ENCODE measurements at places on chromosomes 13 and 19.
A peak's percentile ranks its signal among the peaks of the same experiment; 100 is the strongest.

- DNase-seq = no peak
Measured at GRCh38 chr13:74761801-74762757, 627.9 kb upstream of the KLF12 start.

GRCh38 chr19:737591-738093 is 13.3 kb upstream of the MISP start:
- peak; percentile 68 for DNase-seq

DNA sequence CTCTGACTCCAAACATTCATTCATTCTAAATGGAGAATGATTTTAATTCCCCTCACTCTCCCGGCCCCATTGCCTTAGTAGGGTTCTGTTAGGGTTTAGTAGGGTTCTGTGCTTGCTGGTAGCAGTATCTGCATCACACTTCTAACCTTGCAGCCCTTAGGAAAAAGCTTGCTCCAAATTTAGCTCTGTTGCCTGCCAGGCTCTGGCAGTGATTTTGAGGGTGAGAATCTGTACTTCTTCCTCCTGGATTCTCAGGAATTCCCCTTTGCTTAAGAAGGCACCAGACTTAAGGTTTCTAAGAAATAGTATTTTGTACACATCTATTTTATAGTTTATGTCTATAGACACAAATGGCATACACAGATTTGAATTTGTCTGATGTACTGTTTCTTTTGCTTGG is 14.7 kb downstream of the B3GLCT start:
- DNase-seq = no peak

DNA sequence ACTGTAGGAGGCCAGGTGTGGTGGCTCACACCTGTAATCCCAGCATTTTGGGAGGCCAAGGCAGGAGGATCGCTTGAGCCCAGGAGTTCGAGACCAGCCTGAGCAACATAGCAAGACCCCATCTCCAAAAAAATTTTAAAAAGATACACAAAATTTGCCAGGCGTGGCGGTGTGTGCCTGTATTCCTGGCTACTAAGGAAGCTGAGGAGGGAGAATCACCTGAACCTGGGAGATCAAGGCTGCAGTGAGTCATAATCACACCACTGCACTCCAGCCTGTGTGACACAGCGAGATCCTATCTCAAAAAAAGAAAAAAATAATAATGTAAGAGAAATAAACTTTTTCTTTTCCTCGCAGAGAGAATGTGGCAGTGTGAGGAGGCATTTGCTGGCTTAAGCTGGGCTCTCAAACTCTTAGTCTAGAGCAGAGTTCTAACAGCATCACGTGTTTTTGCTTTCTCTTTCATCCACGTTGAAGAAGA is 21.1 kb downstream of the FAM187B start:
- peak; percentile 20 for DNase-seq

DNA sequence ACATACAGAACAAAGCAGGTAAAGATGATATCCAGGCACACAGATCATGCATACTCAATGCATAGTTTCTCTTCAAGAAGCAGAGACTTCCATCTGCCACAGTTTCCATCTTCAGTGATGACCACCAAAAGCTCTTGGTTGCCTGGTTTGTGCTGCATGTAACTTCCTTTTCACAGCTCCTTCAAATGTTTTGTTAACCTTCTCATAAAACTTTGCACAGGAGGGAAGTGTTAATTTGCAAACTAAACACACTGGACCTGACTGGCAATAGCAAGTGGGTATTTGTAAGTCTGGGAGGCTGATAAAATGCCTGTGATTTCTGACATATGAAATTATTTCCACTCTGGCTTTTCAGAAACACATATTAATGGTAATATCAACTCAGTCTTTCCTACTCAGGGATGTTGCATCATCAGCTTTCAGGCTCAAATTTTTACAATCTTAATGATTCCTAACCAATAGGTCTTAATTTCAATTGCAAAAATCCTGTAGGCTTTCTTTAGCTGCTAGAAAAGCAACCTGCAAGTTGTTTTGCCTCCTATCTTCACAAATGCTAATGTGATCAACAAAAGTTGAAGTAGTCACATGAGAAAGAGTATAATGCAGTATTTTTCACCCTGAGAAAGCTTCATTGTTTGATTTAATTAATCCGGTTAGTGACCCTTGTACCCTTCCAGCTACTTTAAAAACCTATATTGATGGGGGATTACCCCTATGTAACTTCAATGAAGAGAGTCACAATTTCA is 575.6 kb downstream of the DIAPH3 start:
- no peak for DNase-seq

- DNase-seq = no peak
Measured at GRCh38 chr13:36130552-36131221, 495 bp downstream of the DCLK1 start.

DNA sequence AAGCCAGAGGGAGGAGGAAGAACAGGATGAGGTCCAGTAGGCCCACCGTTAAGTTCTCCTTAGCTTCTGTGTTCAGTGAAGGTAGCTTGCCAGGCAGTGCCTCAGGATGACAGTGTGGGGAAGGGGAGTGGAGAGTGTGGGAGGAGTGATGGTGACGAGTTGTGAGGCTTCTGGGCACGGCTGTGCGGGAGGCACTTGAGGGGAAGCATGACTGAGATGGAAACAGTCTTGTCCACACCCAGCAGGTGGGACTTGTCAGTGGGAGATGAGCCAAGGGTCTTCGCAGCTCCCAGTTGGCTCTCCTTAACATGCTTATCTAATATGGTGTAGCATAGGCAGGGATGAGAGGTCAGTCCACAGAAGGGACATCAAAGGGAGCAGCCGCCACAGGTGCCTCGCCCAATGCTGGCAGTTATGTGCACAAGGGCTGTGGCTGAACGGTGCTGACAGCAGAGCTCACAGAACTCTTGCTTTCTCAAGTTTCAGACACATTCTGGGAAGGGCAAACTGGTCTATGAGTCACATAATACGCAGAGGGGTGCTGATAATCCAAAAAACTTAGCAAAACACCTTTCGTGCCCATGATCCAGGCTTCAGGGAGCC is 47.5 kb downstream of the OXGR1 start:
- no peak for DNase-seq

DNA sequence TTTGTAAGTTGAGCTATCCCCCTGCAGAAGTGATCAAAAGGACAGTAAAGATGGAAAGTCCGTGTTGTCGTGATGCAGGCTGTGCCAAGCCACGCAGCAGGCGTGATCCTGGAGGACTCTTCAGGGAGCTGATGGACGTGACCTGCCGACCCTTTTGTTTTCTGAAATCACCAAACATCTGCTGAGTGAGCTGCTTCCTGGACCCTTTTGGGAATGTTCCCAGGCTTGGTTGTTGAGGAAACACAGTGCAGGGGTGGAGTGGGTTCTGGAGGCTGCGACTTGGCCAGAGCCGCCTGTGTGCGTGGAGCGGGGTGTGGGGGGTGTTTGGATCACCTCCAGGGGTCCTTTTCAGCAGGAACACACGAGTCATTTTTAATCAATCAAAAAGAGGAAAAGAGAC is 15.4 kb upstream of the CPAMD8 start:
- DNase-seq = no peak

DNA sequence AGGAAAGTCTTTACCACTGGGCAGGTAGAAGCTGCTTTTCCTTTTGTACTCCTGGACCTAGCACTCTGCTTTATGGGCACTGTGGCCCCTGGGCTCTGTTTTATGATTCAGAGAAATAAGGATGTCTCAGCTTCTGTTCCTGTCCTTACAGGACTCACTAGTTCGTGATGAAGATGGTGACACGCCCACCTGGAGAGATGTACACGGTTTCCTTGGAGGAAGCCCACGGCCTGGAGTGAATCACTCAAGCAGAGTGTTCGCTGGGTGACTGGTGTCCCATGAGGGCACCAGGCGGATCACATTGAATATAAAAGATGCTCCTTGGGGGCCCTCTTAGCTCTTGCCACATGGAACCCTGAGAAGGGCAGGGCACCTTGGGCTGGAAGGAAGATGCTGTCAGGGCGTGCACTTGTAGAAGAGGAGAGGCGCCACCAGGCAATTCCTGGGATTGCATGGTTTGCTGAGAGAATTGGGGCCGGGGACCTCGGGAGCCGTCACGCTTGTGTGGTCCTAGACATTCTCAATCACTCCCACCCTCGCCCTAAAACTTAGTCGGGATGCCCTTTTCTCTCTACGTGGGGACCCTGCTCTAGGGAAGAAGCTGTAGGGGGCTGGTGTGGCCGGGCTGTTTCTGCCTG is 202.6 kb downstream of the TSHZ3 start:
- no peak for DNase-seq

DNA sequence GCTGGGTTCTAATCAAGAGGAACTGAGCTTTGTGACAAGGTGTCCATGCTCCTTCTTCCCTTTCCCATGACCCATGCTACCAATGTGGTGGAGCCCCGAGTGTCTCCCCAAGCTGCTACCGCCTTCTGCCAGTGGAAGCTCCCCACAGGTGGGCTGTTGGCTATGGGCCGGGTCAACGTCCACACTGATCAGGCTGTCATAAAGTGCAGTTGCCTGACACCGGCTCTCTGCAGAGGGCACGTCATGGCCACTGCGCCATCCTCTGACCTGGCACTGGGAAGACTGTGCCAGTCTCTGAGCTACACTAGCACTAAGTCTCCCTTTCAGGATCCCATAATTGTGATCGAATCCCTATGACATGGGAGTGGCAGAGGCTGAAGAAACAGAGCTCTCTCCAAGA is 192.3 kb downstream of the USP12 start:
- DNase-seq = no peak

DNA sequence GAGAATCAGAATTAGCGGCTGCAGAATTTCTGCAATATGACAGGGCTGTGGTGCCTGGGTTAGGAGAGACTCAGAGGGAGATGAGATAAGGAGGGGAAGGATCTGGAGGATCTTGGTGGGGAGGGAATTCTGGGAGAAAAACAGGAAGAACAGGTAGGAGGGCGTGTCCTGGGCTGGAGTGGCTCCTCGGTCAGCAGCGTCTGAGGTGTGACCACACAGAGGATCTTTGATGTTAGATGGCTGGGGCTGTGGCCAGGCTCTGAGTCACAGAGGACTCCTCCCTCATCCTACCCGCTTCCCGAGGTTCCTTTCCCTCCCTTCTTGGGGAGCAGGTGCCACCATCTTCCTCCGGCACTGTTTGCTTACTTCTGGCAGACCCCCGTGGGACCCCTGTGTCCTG is 6.4 kb upstream of the KLK6 start:
- no peak for DNase-seq

DNA sequence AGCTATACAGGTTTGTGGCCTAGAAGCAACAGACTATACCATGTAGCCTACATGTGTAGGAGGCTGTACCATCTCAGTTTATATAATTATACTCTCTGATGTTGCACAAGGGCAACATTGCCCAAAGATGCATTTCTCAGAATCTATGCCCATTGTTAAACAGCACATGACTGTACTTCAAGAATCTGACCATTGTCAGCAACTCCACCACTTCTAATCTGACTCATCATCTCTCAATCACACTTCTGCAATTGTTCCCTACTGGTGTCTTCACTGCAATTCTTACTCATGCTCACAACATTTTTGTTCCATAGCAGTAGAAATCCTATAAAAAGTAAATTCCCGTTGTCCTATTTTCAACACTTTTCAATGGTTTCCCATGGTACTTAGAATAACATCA is 63.9 kb upstream of the ATXN8OS start:
- no peak for DNase-seq

DNA sequence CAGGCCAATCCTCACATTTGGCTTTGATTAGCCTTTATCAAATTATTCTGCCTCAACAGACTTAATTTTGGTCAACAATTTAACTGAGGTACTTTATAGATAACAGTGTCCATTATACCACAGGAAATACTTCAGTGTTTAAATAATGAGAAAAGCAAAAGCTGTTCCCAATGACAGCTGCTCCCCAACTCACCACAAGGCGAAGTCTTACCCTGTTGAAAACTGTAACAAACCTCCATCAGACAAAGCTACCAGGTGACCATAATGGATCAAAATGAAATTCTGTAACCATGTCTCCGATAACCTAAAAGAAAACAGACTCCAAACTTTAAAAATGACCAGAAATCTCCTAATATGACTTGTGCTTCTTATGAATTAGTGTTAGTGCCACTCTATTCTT is 50.3 kb downstream of the ZNF44 start:
- no peak for DNase-seq

DNA sequence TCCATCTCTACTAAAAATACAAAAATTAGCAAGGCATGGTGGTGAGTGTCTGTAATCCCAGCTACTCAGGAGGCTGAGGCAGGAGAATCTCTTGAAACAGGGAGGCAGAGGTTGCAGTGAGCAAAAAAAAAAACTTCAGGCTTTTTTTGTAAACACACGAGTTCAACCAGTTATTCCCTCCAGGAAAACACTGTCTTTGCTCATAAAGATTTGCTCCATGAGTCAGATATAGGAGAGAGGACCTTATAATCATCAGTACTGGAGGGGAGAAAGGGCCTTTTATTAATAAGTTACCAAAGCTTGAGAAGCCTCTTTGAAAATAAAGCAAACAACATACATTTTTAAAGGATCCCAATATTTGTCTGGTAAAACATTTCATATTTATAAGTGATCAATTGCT is 110.7 kb downstream of the EFNB2 start:
- no peak for DNase-seq

DNA sequence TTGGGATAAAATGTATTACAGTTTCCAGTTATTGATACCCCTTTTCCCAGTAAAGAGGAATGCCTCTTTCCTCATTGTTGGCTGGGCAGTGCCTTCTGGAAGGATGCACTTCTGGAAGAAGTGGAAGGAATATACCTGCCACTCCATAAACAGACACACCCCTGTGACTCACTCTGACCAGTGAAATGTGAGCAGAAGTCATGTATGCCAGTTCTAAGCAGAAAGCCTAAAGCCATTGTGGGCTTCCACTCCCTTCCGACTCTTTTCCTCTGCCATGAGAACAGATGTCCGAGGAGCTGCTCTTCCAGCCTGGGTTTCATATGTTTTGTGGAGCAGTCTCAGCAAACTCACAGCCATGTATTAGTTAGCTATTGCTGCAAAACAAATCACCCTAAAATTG is 166.1 kb upstream of the SERP2 start:
- DNase-seq = no peak

DNA sequence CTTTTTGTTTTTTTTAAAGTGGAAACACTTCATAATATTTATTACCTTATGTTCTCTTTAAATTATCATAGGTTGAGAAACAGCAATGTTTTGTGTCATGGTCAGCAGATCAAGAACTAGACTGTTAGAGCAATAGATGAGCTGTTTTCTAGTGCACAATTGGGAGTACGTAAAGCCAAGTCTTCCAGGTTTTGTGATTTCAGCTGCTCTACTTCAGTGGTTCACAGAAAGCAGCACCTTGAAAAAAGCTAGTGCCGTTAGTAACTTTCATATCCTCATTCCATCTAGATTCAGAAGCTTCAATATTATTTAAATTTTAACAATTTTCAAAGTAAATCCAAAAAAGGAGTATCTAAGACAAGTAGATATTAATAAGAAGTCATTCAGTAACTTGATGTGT is 1.9 kb downstream of the GPR18 start:
- no peak for DNase-seq

DNA sequence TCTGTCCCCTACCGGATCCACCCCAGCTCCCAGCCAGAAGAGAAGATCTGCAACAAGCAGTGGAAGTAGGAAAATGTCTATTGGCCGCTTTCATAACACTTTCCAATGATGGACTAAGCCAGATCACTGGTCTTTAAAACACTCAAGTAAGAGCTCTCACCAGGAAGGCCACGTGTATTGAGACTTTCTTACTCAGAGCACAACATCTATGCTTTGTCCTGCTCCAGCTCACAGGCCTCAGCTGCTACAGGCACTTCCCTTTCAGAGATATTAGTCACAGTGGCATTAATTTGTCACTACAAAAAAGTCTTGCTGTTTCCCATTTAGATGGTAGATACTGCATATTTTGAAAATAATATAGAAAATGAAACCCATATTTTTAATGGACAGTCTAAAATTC is 164.2 kb downstream of the ABCC4 start:
- no peak for DNase-seq
